ENCODE measurements at places on chromosomes 2 and 18. TPM values are rescaled to one million over a fixed set of nuclear protein-coding genes. Genes with fewer than 3 reads are reported as not detected.

- no peak overlapping the region for H3K27ac ChIP-seq
- DNase-seq, result no peak
- peaks cover 27% of the 10 kb centered on the region for H3K4me1 ChIP-seq
These were observed 42.2 kb upstream of the DSC1 start for GRCh38 chr18:31204833-31205232.

The TOGARAM2 gene
- not detected for total RNA-seq

DNA sequence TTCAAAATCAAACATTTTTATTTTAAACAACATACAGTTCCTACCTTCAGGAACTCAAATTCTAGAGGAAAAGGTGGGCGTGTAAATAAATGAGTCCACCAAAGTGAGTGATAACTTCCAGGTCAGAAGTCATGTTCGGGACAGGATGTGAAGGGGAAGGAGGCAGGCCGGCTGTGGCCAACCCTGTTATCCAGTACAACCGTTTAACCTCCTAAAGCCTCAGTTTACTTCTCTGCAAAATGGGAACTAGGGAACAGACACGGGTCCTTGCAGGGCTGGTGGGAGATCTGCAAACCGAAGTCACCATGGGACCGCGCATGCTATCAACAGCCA, 373 bp downstream of the EIPR1 start:
- peaks cover 5% of the 10 kb centered on the region for H3K36me3 ChIP-seq
- H3K4me3 ChIP-seq, result peak overlapping the region; percentile 82
- peak; percentile 46 for DNase-seq
- H3K4me1 ChIP-seq, result peaks cover 26% of the 10 kb centered on the region

DNA sequence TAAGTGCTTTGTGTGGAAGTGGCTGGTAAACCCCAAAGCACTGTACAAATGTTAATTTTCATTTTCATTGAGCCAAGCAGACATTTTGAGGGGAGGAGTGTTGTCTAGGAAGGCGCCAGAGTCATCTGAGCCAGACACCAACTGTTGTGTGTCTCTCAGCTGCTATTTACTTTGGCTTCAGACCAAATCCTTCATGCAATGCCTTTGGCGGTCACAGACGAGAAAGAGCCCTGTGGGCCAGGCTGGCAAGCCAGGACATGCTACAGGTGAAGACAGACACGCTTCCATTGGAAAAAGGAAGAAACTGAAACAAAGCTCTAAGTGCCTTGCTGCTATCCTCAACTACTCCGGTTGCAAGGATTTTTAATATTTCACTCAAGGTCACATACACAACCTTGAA, 115.4 kb upstream of the CDC42EP3 start:
- no peak overlapping the region for H3K27ac ChIP-seq
- H3K4me3 ChIP-seq, result no peak overlapping the region
- H3K27me3 ChIP-seq, result no peaks in the 10 kb centered on the region

The MAPK4 gene
- not detected for total RNA-seq

- peak; percentile 84 for DNase-seq
- peak overlapping the region; percentile 48 for H3K4me3 ChIP-seq
- no peaks in the 10 kb centered on the region for H3K27me3 ChIP-seq
These were observed 448.9 kb upstream of the SLC14A2 start for GRCh38 chr18:45166341-45166835.

DNA sequence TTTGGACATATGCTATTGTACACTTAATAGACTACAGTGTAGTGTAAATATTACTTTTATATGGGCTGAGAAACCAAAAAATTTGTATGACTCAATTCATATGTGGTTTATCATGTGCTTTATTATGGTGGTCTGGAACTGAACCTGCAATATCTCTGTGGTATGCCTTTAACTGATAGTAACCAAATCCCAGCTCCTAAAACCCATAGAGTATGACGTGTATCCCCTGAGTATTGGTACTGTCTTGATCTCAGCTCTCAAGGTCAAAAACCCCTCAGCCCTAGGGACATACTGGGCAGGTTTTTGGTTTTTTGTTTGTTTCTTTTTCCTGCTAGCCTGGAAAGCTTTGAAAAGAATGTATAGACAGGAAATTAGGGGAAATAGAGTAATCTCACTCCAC, 42.2 kb upstream of the ARHGAP15 start:
- no peak overlapping the region for H3K4me3 ChIP-seq
- no peaks in the 10 kb centered on the region for H3K4me1 ChIP-seq
- no peaks in the 10 kb centered on the region for H3K36me3 ChIP-seq

DNA sequence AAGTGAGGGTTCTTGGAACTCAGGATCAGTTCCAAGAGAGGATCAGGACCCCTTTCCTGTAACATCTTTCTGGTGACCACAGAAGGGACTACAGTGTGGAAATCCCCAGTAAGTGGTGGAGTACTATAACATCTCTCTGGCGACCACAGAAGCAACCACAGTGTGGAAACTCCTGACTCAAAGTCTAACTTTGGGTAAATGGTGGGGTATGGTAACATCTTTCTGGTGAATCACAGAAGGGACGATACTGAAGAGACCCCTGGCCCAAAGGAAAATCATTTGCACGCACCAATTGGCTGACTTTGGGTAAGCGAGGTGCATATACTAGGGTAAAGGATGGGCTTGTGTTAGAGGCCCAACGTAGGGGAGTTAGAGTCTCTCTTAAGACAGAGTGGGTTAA, 56.3 kb upstream of the GULP1 start:
- no peaks in the 10 kb centered on the region for H3K36me3 ChIP-seq
- DNase-seq, result no peak
- no peak overlapping the region for H3K4me3 ChIP-seq
- no peaks in the 10 kb centered on the region for H3K4me1 ChIP-seq
- H3K27me3 ChIP-seq, result no peaks in the 10 kb centered on the region

DNA sequence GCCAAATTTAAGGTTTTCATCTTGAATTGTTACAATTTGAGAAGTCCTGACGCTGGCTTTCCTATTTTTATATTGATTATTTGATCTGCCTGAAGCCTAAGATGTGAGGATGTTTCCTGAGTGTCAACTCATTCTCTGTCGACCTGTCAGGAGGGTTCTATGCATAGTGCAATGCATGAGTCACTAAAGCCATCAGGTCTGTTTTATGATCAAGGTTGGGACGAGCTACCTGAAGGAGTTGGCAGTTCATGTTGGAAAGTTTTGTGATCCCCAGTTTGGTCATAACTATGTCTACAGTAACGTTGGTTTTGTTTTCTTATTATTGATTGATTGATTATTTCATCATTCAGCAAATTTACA, 71.2 kb downstream of the NABP1 start:
- no peak overlapping the region for H3K27ac ChIP-seq
- H3K27me3 ChIP-seq, result no peaks in the 10 kb centered on the region
- no peak overlapping the region for H3K4me3 ChIP-seq
- no peaks in the 10 kb centered on the region for H3K4me1 ChIP-seq
- DNase-seq, result peak; percentile 55

DNA sequence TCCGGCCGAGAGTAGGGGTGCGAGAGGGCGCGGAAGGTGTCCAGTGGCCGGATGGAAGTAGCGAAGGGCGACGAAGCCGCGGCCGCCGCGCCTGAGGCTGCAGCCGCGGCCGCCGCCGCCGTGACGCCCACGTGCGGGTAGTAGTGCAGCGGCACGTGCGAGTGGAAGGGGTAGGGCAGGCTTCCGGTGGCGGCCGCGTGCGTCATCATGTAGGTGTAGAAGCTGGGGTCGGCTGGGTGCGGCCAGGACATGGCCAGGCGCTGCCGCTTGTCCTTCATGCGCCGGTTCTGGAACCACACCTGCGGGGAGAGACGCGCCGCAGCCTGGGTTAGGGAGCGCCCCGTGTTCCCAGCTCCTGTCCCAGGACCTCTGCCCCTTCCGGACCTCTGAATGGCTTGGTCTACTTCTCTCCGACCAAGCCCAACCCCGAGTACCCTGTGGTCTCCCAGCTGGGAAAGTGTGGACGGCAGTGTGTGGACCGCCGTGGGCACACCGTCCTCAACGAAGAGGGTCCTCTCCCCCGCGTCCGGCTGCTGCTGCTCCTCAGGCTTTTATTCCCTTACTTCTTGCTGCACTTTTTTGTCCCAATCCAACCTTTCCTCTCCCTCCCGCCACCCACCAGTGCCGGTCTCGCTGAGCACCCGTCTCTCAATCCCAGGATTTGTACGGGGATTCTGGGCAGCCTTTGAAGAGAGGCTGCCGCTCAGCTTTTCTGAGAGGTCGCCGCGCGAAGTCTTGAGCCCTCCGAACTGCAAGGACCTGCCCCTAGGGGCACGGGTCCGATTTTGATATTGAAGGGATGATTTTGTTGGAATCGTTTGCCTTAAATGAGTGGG, 3.0 kb downstream of the EVX2 start:
- DNase-seq, result no peak
- no peak overlapping the region for H3K4me3 ChIP-seq
- no peak overlapping the region for H3K27ac ChIP-seq
- H3K36me3 ChIP-seq, result no peaks in the 10 kb centered on the region
- 0 out of 2 replicates have a peak, but pooled peaks cover under 1% of the 10 kb centered on the region for H3K4me1 ChIP-seq
- H3K27me3 ChIP-seq, result peaks cover 51% of the 10 kb centered on the region

GRCh38 chr2:223800908-223801307, 36.5 kb downstream of the AP1S3 start:
- peak overlapping the region; percentile 97 for H3K27ac ChIP-seq
- DNase-seq, result no peak
- H3K36me3 ChIP-seq, result no peaks in the 10 kb centered on the region
- no peaks in the 10 kb centered on the region for H3K27me3 ChIP-seq
- no peak overlapping the region for H3K4me3 ChIP-seq
- H3K4me1 ChIP-seq, result peaks cover 75% of the 10 kb centered on the region

The RBM45 gene
- total RNA-seq, result 10.5 TPM

The HAAO gene
- total RNA-seq, result not detected

The DSG1 gene
- total RNA-seq, result not detected

DNA sequence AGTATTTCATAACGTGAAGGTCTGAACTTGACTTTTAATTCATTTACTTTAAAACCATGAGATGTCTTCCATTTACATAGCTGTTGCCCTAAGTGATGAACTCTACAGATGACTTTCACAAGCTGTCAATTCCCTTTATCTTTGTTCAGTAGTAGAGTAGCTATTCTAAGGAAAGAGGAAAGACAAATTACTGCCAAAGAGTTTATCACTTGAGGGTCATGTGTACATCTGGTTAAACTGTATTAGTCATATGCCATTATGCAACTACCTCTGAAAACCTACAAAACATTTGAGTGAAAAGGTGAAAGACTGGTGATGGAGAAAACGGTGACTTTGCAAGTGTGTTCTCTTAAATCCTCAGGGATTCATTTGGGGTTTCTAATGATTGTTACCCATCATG, 763.9 kb downstream of the TMEM182 start:
- no peak overlapping the region for H3K4me3 ChIP-seq
- no peak overlapping the region for H3K27ac ChIP-seq
- DNase-seq, result no peak
- H3K36me3 ChIP-seq, result no peaks in the 10 kb centered on the region
- H3K27me3 ChIP-seq, result no peaks in the 10 kb centered on the region

DNA sequence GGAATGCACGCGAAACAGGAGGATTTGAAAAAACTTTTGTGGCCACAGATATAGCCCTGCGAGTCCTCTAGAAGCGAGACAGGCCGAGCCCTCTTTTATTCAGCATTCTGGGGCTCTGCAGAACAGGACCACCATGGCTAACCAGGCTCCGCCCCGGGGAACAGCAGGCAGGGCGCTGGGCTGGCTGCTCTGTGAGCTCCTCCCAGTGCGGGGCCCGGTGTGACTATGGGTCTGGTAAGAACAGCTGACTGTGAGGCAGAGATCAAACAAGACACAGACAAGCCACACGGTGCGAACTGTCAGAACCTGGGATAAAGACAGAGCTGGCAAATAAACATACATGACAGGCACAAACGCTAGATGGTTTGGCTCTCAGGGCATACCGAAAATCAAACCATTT, 15.5 kb downstream of the PXDN start:
- DNase-seq, result peak; percentile 64
- peaks cover 68% of the 10 kb centered on the region for H3K4me1 ChIP-seq
- H3K27me3 ChIP-seq, result no peaks in the 10 kb centered on the region
- peak overlapping the region; percentile 97 for H3K27ac ChIP-seq

GRCh38 chr2:26313446-26313845, 32.5 kb upstream of the SELENOI start:
- no peaks in the 10 kb centered on the region for H3K4me1 ChIP-seq
- no peak overlapping the region for H3K27ac ChIP-seq
- H3K4me3 ChIP-seq, result no peak overlapping the region
- no peaks in the 10 kb centered on the region for H3K36me3 ChIP-seq

The SLC9A4 gene
- total RNA-seq, result 0.04 TPM

The SEC11C gene
- total RNA-seq, result 48.8 TPM

GRCh38 chr2:71603311-71603811, 150.0 kb downstream of the DYSF start:
- no peaks in the 10 kb centered on the region for H3K27me3 ChIP-seq
- no peaks in the 10 kb centered on the region for H3K36me3 ChIP-seq
- H3K4me1 ChIP-seq, result no peaks in the 10 kb centered on the region
- no peak overlapping the region for H3K27ac ChIP-seq
- H3K4me3 ChIP-seq, result no peak overlapping the region
- DNase-seq, result no peak

The LTBP1 gene
- 34.0 TPM for total RNA-seq

DNA sequence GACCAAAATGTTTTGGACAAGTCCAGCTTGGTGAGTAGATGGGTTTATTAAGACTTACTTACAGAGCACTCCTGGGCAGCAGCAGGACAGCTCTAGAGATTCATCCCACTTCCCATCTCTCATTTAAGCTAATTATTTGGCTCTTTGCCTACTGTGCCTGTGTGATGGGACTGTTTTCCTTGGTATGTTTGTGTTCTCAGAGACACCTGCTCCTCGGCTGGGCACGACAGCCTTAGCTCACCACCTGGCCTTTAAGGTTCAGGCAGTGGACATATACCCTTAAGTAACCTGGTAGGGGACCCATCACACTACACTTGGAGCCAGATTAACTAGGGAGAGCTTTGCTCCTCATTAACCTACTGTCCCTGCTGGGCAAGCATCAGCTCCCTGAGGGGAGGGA, 41.7 kb upstream of the EFEMP1 start:
- no peak overlapping the region for H3K4me3 ChIP-seq
- H3K27me3 ChIP-seq, result no peaks in the 10 kb centered on the region
- H3K27ac ChIP-seq, result no peak overlapping the region
- no peak for DNase-seq
- H3K36me3 ChIP-seq, result no peaks in the 10 kb centered on the region

The MTCL1 gene
- total RNA-seq, result 58.8 TPM

DNA sequence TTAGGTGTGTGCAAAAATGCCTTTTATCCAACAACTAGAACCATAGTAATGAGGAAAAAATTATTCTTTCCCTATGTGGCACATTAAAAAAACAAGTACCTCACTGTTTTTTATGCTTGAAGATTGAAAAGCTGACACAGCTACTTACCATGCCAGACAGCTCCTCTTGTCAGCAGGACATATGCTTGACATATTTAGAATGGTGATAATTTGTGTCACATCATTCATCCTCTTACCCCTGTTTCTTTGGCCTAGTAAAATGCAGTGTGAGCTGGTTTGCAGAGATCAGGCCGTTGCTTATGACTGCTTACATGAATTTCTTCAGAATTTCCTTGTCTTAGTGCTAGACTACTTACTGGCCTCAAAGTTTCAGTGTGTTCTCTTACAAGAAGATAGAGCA, 869.9 kb downstream of the LRP1B start:
- no peaks in the 10 kb centered on the region for H3K36me3 ChIP-seq
- no peak overlapping the region for H3K27ac ChIP-seq
- H3K27me3 ChIP-seq, result no peaks in the 10 kb centered on the region
- no peak for DNase-seq
- no peaks in the 10 kb centered on the region for H3K4me1 ChIP-seq

Measured in PC-3 (cell line).